ENCODE measurements at places on chromosomes 4 and X.

DNA sequence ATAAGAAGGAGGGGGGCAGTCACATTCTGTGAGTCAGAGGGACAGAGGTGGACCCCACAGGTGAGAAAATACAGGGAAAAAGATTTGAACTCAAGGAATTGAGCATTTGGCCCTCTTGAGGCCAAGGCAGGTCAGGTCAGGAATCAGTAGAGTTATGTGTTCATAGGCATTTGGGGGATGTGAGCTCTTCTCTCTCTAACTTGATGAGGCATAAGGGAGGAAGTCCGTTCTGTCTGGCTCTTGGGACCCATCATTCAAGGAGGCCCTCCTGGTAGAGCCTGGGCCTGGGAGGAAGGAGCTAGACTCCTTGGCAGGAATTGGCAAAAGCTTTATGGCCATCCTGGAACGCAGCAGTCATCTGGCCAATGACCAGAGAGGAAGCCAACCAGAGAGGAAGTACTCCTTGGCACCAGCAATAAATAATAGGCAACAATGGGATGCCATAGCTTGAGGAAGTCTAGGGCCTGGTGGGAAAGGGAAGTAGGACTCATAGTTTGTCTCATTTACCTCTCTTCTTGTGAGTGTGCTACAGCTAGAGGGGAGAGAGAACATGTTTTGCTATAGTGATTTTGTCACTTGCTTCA lies 53.0 kb downstream of the MSN start:
- no peak for DNase-seq

DNA sequence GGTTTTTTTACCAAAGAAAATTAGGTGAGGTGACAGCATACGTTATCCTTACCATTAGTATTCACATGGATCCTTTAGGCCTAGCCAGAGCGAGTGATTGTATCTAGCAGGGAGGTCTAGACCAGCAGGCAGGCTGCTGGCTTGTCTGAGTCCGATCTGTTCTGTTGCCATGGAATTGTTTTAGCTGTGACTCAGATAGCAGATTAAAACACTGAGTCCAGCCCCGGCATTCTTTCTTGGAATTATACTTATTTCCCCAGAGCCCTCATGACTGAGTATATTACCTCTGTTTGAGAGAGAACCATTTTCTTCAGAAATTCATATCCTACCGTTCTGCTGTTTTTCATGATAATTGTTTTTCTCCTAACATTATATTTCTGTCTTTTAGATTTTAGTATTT lies 37.4 kb downstream of the OCRL start:
- no peak for DNase-seq

DNA sequence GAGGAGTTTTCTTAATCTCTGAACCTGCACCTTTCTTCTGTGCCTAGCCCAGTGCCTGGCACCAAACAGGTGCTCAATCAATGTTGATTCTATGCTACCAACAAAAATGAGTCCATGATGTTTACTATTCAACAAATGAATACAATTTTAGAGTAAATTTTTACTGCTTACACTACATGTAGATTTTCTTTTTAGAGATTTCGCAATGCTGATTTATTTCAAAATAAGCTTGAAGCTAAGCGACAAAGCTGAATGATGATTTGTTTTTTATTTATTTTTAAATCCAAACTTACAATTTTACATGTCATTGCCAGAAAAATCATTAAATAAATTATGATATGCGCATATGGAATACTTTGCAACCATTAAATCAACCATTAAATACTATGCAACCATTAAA lies 55.7 kb downstream of the AR start:
- no peak for DNase-seq

DNA sequence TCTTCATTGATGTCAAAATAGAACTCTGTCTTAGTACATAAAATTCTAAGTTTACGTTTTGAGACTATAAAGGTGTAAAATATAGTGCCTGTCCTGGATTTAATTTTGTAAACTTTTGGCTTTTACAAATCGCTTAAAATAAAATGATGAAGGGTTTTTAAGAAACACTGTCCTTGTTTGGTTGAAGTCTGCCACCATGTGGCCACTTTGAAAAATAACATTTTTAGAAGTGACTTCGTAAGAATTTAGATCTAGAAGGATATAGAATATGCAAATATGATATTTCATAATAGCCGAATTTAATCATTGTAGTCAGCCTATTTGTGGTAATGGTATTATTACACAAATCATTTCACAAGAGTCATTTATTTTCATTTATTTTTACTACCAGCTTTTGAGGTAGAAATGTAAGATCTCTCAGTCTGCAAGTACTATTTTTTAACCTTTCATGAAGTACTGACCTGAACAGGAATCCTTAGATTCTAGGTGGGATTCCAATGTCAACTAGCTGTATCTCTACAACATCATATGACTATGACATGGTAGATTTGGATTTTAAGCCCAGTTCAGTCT lies 31.0 kb upstream of the FAT4 start:
- DNase-seq: no peak

DNA sequence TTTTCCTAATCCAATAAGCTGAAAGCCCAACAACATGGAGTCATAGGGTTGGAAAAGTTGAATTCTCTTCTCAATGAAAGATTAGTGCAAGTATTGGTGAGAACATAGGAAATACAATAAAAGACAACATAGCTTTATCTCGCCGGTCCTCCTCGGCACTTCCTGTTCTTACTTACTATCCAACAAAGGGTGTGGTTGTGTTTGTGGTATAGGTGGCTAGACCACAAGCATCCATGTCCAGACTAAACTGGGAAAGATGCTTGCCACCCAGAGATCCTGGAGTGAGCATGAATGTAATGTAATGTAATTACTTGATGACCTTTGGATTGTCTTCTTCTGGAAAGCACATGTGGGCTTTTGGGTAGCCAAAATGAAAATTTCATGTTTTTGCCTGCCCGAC lies 223.8 kb downstream of the CPE start:
- no peak for DNase-seq

GRCh38 chrX:40096395-40097091 lies 1.2 kb downstream of the BCOR start:
- DNase-seq: no peak

DNA sequence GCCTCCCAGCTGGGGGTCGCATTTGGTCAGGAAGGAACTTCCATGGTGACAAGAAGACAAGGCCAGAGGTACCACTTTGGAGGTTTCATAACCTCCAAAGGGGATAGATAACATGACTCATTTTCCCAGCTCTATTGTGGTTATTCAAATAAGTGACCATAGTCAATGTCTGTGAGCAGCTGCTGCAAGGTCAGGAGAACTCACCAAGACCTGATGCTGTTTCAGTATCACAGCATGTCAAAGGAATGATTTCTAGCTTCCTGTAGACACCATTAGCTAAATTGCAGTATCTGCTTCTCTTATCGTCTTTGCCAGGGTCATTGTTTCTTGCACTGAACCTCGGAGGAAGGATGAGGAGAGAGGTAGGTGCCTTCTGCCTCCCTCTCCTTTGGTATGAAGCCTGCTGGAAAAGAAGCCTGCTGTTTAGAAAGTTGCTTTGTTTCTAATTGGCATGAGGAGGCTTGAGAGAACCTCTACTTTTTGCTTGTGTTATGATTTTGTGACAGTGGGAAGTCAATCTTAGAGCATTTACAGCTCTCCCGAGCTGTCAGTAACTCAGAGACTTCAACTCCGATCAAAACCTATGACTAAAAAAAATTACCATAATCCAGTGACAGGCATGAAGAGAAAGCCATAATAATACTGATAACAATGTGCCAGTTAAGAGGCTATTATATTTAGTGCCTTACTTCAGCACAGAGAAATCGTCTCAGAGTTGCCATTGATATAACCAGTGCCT lies 38.0 kb upstream of the GATB start:
- no peak for DNase-seq

DNA sequence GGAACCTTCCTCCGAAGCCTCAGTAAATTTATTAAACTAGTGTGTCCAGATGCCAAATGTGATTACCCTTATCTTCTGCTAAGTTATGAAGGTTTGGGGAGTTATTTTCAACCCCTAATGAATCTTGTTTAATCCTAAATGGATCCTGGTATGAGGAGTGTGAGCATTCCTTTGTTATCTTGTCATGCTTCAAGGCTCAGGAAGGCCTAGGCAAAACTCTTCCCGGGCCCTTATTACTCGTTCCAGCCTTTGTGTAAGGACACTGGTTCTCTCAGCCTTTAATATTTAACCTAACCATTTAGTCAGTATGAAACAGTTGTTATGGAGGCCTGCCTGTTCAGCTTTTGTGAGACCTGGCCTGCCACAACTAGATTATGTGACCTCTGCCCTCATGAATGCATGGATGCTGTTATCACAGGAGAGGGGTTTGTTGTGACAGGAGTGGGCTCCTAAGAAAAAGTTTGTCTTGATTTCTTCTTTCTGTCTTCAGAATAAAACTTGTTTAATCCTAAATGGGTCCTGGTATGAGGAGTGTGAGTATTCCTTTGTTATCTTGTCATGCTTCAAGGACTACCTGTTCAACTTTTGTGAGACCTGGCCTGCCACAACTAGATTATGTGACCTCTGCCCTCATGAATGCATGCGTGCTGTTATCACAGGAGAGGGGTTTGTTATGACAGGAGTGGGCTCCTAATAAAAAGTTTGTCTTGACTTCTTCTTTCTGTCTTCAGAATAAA lies 181.7 kb downstream of the SLC39A8 start:
- DNase-seq: no peak

GRCh38 chr4:174423257-174423944 lies 98.9 kb downstream of the HPGD start:
- DNase-seq: no peak

GRCh38 chrX:133771086-133771646 lies 214.2 kb downstream of the GPC3 start:
- no peak for DNase-seq

DNA sequence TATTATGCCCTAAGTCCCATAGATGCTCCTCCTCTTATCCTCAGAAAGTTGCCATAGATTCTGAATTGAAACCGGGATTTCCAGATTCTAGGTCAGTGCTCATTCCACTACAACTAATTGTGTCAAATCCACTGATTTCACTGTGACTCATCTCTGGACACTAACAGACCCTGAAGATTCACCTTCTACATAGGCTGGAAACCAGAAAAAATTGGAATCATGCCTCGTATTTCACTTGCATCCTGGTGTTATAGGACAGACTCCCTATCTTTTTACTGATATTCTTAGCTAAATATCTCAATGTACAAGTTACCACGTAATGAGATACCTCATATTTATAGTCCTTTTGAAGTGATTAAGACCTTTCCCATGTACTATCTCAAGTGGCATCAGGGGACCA lies 36.7 kb downstream of the CLNK start:
- no peak for DNase-seq

DNA sequence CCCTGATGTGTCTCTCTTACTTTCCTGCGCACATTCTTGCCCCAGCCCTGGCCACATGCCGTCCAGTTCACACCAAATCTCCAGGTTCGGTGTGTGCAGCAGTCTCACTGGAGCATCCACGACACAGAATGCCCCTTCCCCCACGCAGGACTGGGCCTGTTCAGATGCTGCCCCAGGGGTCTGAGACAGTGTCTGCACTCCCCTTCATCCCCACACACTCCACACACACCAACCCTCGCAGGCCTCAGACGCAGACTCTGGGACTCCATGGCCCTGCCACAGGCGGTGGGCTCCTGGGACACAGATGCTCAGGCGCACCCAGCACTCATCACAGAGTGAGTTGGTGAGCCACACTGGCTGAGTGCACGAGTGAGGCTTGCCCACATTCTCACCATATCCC lies 83.9 kb downstream of the AFAP1 start:
- no peak for DNase-seq

GRCh38 chrX:13747836-13748235 lies 13.3 kb downstream of the OFD1 start:
- no peak for DNase-seq

- no peak for DNase-seq
Observed at GRCh38 chrX:65587616-65588526, 53.3 kb upstream of the LAS1L start.

DNA sequence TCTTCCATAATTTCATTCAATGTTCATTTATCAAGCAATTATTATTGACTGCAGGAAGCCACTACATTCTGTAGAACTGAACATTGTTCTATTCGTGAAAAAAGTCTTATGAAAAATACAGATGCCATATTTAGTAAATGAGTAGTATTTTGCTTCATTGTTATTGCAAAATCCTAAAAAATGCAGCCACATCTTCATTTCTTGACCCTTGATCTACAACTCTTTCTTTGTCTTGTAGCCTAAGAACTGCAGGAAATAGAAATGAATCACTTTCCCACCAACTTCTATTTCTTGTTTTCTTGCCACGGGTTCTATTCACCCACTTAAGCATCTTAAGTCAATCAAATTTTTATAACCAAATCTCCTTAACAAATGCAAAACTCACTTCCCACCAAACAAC lies 63.3 kb downstream of the KCNIP4 start:
- no peak for DNase-seq

- no peak for DNase-seq
Observed at GRCh38 chrX:44019911-44020310, 46.7 kb upstream of the NDP start.

DNA sequence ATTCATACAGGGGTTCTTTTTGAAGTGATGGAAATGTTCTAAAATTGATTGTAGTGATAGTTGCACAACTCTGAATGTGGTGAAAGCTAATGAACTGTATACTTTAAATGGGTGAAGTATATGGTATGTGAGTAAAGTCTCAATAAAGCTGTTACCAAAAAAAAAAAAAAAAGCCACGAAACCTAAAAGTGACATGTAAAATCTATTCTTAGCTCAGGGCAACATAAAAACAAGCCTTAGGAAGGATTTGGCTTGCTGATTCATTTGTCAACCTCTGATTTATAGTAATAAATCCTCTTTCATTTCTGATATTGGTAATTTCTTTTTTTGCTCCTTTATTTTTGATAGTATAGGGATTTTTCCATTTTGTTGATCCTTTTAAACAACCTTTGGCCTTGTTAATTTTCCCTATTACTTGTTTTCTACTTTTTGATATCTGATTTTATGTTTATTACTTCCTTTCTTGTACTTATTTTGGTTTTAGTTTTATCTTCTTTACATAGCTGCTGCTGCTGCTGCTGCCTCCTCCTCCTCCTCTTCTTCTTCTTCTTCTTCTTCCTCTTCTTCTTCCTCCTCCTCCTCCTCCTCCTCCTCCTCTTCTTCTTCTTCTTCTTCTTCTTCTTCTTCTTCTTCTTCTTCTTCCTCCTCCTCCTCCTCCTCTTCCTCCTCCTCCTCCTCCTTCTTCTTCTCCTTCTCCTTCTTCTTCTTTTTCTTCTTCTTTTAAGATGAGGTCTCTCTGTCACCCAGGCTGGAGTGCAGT lies 79.4 kb downstream of the ADGRG4 start:
- no peak for DNase-seq
